ENCODE measurements at places on chromosomes 3 and 15.

DNA sequence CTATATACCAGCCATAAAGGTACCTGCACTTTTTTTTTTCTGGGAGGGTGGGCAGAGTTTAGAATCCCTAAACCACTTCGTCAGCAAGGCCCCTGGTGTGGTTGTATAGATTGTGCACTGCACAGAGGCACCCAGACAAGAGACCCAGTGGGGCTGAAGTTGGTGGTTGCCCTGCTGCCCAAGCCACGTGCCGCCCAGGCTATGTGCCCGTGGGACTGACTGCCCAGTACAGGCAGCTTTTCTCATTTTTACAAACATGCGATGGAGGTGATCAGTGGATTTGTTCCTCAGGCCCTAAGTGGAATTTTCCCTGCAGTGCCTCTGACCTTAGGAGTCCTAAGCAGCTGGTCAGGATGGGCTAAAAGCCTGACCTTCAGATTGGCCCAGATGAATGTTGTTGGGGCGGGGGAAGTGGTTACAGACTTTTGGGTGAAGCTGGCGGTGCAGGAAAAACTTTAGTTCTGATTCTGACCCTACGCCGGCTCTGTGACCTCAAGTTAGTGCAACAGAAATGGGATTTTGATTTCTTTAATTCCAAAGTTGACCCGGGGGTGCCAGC, 34.9 kb upstream of the LIMD1 start:
- DNase-seq: no peak

GRCh38 chr3:62833538-62833937, 41.7 kb downstream of the CADPS start:
- DNase-seq: no peak

DNA sequence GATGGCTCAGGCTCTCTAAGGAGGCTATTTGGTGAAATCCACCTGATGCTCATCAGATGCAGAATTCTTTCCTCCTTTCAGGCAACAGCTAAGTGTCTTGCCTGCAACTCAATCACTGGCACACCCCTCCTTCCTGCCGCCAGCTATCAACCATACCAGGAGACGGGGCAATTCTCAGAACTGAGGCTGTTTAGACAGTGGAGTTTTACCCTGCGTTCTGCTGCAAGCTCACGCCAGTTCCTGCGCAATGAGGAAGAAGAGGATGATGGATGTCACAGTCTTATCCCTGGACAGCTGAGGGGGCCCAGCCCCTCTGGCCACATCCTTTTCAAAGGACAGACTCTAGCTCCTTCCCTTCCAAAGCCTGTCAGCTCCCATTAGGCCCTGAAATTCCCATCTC, 7.0 kb upstream of the MANF start:
- no peak for DNase-seq

- no peak for DNase-seq
Observed at GRCh38 chr3:114214542-114215341, 22.6 kb downstream of the ZNF80 start.

DNA sequence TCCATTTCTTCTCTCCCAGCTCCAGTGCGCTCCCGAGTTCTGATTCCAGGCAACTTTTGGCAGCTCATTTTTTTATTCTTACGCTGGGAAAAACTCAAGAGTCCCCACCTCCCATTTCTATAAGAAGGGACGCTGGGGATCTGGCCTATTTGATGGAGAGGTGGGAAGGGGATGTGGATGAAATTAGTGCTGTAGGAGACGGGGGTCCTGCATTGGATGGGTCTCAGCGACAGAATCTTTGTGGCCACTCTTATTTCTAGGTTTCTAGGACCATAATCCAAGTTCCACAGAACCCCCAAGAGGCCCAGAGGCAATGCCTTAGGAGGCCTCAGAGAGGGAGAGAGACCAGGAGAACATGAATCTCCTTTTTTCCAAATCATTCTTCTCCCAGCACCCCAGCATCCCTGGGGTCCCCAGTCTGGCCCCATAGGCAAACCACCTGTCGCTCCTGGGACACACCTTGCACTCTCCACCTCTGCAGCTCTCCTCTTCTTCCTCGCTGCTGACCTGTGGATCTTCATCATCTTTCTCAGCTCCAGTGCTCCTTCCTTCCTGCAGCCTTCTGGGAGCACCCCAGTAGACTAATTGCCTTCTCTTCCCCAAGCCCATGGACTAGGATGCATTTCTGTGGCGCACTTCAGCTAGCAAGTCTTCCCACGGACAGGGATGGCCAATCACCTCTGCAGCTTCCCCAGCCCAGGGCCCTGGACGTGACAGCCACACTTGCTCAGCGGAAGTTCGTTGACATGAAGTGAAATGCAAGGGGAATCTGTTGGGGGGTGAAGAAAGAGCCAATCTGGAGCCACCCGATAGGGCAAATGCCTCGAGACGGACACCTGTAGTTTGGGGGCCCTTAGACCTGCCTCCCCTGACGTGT, 100.1 kb upstream of the ALDH1A3 start:
- DNase-seq: no peak
